T-cell (primary cell): ENCODE measurements at places on chromosomes 4 and X.

DNA sequence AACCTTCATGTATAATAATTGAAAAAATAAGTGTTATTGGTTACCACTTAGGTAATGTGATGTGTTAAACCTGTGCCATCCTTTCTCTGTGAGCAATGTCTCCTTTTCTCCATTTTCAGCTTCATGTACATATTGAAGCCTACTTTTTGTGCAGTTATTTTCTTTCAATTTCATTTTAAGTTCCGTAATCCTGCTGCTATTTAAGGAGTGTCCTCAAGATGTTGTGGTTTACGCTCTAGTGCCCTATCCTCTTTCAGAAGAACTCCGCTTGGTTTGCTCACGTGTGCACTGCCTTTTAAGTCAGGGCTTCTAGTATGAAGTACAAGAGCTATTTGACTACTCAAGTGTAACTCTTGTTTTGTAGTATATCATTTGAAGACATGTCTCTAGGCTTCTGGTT lies 2253.2 kb upstream of the TENM3 start:
- DNase-seq: no peak

GRCh38 chr4:157043131-157043530 lies 32.8 kb upstream of the GLRB start:
- DNase-seq: no peak

DNA sequence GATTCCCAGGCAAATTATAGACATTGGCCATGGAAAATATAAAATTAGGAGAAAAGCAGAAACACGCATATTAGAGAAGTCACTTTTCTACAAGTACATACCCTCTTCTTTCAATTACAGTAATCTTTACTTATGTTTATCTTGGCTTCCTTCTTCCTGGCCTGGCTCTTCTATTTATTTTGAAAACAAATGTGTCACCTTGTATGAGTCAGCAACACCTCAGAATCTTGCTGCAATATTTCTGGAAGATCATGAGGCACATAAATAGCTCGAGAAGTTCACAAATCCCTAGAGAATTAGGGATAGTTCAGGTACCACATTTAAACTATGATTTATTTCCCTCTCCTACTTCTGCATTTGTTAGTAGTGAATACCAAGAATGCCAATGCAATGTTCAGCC lies 124.6 kb downstream of the ANOS1 start:
- DNase-seq: no peak

DNA sequence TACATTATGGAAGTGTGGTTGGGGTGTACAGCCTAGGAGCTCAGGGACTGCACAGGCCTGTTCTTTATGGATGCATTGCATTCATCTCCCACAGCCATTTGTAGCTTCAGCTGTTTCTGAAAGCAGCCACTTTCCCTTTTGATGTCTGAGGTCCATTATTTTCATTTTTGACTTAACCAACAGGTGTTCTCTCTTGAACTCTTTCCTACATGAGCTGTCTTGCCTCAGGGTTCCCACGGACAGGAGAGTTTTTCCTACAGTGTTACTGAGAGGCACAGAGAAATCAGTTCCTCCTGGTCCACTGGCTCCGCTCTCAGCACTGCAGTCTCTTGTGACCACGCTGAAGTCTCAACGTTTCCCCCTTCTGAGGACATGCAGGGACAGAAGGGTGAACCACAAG lies 87.2 kb downstream of the RASL11B start:
- no peak for DNase-seq

- DNase-seq: no peak
Measured at GRCh38 chrX:132810488-132810887, 147.9 kb downstream of the HS6ST2 start.
